ENCODE measurements at places on chromosomes 2 and 18. TPM values are rescaled to one million over a fixed set of nuclear protein-coding genes. Genes with fewer than 3 reads are reported as not detected.

GRCh38 chr2:184875212-184875611 lies 276.9 kb downstream of the ZNF804A start:
- no peaks in the 10 kb centered on the region for H3K4me1 ChIP-seq
- H3K27ac ChIP-seq, result no peak overlapping the region
- DNase-seq, result no peak
- H3K36me3 ChIP-seq, result no peaks in the 10 kb centered on the region

DNA sequence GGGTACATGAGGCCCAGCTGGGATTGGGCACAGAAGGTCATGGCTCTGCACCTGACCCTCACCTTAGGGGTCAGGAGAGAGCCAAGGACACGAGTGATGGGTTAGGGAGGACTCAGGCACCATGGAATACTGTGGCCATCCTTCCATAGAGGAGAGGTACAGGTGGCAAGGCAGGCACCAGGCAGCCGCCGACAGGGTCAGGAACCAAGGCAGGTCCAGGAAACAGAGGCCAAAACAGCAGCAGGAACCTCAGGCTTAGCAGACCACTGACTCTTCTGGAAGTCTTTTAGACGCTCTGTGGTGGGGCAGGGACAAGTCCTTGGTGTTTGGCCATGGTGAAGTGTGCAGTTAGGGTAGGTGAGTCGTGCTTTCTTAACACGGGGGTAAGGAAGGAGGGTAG lies 128.0 kb downstream of the NEDD4L start:
- DNase-seq, result no peak
- H3K27me3 ChIP-seq, result no peaks in the 10 kb centered on the region
- no peak overlapping the region for H3K4me3 ChIP-seq
- H3K4me1 ChIP-seq, result peaks cover 7% of the 10 kb centered on the region
- no peak overlapping the region for H3K27ac ChIP-seq
- H3K36me3 ChIP-seq, result no peaks in the 10 kb centered on the region

The KCNF1 gene
- total RNA-seq, result 0.24 TPM

- H3K4me1 ChIP-seq, result peaks cover 18% of the 10 kb centered on the region
- H3K27ac ChIP-seq, result 0 out of 2 replicates have a peak overlapping the region, but pooled peaks have one; percentile 15
- no peak for DNase-seq
- no peak overlapping the region for H3K4me3 ChIP-seq
- no peaks in the 10 kb centered on the region for H3K27me3 ChIP-seq
Observed at GRCh38 chr2:17756668-17757067, 2.7 kb downstream of the GEN1 start.

The MPP4 gene
- total RNA-seq, result 5.3 TPM

DNA sequence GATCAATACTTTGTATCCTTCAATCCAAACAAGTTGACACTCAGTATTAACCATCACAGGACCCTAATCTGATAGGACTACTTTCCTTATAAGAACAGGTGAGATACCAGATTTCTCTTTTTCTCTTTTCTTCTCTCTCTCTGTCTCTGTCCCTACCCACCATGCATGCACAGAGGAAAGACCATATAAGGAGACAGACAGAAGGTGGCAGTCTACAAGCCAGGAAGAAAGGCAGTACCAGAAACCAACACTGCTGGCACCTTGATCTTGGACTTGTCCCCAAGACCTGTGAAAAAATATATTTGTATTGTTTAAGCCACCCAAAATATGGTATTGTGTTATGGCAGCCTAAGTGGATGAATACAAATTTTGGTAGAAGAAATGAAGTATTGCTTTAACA lies 156.2 kb upstream of the KCNH7 start:
- no peaks in the 10 kb centered on the region for H3K4me1 ChIP-seq
- DNase-seq, result no peak
- H3K36me3 ChIP-seq, result no peaks in the 10 kb centered on the region
- no peak overlapping the region for H3K27ac ChIP-seq

DNA sequence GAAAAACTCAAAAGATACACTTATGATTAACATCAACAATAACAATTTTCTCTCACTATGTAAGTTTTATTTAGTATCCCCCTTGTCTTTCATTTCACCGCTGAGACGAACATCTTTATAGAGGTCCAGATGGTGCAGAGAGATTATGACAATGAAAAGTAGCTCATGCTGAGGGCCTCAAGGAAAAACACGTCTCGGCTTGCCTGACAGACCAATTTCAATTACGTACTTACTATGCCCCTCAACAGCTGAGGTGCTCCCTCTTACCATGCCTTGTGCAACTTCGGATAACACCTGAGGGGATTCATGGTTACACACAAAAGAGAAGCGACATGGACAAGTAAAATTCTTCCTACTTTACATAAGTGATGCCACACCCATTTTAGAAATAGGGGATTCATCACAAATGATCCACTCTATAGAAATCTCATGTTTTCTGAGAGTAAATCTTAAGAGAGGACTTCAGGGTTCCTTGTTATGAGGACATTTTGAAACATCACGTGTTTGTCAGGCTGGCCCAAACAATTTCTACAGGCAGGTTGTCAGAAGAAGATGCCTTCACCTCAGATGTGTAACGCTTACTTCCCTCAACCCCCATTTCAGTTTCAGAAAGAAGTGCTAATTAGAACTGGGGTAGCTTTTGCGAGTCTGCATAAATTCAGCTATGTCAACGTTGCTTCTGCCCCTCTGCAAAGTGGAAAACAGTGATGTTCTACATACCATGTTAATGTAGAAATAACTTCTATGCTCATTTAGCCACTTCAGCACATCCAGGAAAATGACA lies 191.4 kb downstream of the NRXN1 start:
- no peaks in the 10 kb centered on the region for H3K4me1 ChIP-seq
- H3K27ac ChIP-seq, result no peak overlapping the region
- H3K36me3 ChIP-seq, result no peaks in the 10 kb centered on the region
- no peaks in the 10 kb centered on the region for H3K27me3 ChIP-seq

DNA sequence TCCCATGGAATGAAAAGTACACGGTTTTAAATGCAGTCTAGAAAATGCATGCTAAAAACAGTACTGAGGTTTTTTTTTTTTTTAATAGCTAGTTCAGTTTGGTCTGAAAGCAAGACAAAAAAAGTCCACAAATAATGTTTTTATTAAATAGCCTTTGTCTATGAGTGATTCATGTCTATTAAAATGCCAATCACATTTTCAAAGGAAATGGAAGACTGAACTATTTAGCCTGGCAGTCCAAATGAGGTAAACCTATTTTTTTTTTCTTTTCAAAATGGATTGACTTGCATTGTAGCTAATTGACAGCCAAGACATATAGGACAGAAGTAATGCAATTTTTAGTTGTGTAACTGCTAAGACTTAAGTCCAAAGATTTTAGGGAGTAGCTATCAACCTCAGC lies 90.3 kb downstream of the LRP1B start:
- DNase-seq, result no peak
- no peak overlapping the region for H3K27ac ChIP-seq
- no peaks in the 10 kb centered on the region for H3K36me3 ChIP-seq
- no peaks in the 10 kb centered on the region for H3K27me3 ChIP-seq

GRCh38 chr2:113906647-113907046 lies 16.8 kb downstream of the ACTR3 start:
- no peak overlapping the region for H3K27ac ChIP-seq
- no peak overlapping the region for H3K4me3 ChIP-seq
- H3K4me1 ChIP-seq, result no peaks in the 10 kb centered on the region
- no peaks in the 10 kb centered on the region for H3K27me3 ChIP-seq
- peaks cover 43% of the 10 kb centered on the region for H3K36me3 ChIP-seq

- no peaks in the 10 kb centered on the region for H3K36me3 ChIP-seq
- H3K27me3 ChIP-seq, result no peaks in the 10 kb centered on the region
- no peak overlapping the region for H3K4me3 ChIP-seq
Observed at GRCh38 chr2:95390272-95390880, 12.1 kb upstream of the FAHD2A start.

The RAPGEF4 gene
- 0.13 TPM for total RNA-seq

The REG1B gene
- not detected for total RNA-seq

DNA sequence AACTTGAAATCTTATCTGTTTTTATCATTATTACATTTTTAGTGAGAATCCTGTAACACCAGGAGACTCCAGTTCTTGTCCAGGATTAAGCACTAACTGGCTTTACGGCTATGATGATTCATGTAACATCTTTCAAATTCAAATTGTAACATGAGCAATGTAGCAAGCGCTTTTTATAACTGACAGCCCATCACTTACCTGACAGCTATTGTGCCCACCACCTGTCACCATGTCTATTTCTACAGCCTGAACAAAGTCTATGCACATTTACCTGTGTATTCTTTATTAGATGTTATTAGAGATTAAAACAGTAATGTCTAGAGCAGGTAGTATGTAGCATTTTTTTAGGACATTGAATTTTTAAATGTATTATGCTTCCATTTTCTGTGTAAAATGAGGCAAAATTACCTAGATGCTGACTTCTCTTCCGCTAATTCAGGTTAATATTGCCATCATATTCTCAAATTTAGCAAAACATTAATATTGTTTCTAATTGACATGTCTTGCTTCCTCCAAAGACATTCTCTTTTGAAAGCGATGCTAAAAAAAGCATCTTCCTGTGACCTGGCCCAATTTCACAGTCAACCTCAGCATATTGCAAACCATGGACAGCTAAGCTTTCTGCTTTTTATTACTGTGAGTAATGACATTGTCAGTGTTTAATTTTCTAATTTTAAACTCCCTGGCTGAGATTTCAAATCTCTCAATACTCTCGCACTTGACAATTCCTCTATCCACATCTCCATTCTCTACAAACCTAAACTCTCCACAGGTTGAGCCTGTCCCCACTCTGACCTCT lies 37.8 kb downstream of the RIT2 start:
- no peak overlapping the region for H3K4me3 ChIP-seq
- H3K36me3 ChIP-seq, result no peaks in the 10 kb centered on the region
- no peaks in the 10 kb centered on the region for H3K27me3 ChIP-seq
- no peak for DNase-seq
- H3K4me1 ChIP-seq, result no peaks in the 10 kb centered on the region
- H3K27ac ChIP-seq, result no peak overlapping the region

The DNER gene
- 0.05 TPM for total RNA-seq

- H3K27me3 ChIP-seq, result no peaks in the 10 kb centered on the region
- H3K27ac ChIP-seq, result no peak overlapping the region
- no peak overlapping the region for H3K4me3 ChIP-seq
- H3K4me1 ChIP-seq, result no peaks in the 10 kb centered on the region
Observed at GRCh38 chr2:130720528-130720927, 8.3 kb upstream of the GPR148 start.

- no peaks in the 10 kb centered on the region for H3K27me3 ChIP-seq
- peaks cover 94% of the 10 kb centered on the region for H3K4me1 ChIP-seq
- H3K27ac ChIP-seq, result peak overlapping the region; percentile 97
- peak overlapping the region; percentile 30 for H3K4me3 ChIP-seq
- peak; percentile 90 for DNase-seq
Observed at GRCh38 chr18:61949946-61950345, 57.1 kb upstream of the RNF152 start.

GRCh38 chr18:26298107-26298506 lies 71.9 kb downstream of the TAF4B start:
- no peak overlapping the region for H3K4me3 ChIP-seq
- no peaks in the 10 kb centered on the region for H3K36me3 ChIP-seq
- H3K27ac ChIP-seq, result no peak overlapping the region
- no peaks in the 10 kb centered on the region for H3K27me3 ChIP-seq
- no peak for DNase-seq

The TBR1 gene
- total RNA-seq, result 0.03 TPM

DNA sequence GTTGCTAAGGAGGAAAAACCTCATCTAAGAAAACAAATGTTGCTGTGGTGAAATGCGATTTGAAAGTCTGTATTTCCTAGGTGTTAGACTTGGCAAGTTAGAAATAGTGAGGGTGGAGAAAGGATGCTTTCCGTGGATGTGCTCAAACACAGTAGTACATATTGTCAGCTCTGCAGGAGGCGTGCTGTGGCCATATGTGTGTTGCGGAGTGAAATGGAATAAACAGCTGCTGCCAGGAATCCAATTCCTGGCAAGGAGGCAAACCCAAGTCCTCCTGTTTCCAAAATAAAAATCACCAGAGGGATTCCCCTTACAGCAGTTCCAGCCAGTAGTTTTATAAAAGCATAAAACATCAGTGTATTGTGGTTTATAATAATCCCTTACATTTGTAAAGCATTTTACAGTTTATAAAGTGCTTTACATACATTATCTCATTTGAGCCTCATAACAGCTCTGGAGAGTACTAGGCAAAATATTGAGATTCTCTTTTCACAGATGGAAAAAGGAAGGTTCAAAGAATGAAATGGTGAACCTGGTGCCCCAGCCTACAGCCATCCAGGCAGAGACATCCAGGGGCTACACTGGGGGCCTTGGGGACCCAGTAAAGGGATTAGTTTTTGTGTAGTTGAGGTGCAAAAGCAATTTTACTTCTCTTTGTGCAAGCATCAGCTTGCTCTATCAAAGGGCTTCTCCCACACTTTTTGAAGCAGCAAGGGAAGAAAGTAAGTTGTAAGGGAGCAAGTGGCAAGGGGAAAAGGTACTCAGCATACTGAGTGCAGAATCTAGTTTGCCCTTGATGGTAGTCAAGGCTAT lies 206.0 kb downstream of the AGPS start:
- H3K27me3 ChIP-seq, result no peaks in the 10 kb centered on the region
- no peaks in the 10 kb centered on the region for H3K4me1 ChIP-seq
- no peaks in the 10 kb centered on the region for H3K36me3 ChIP-seq
- H3K27ac ChIP-seq, result no peak overlapping the region

GRCh38 chr2:10500601-10501361 lies 52.7 kb upstream of the ODC1 start:
- H3K27ac ChIP-seq, result no peak overlapping the region
- no peaks in the 10 kb centered on the region for H3K36me3 ChIP-seq
- peaks cover 27% of the 10 kb centered on the region for H3K4me1 ChIP-seq
- peak; percentile 42 for DNase-seq
- no peak overlapping the region for H3K4me3 ChIP-seq
- no peaks in the 10 kb centered on the region for H3K27me3 ChIP-seq

- H3K36me3 ChIP-seq, result no peaks in the 10 kb centered on the region
- DNase-seq, result no peak
- no peaks in the 10 kb centered on the region for H3K27me3 ChIP-seq
- no peak overlapping the region for H3K27ac ChIP-seq
Observed at GRCh38 chr2:62460175-62460574, 45.8 kb downstream of the TMEM17 start.

The SPEG gene
- 0.44 TPM for total RNA-seq

GRCh38 chr2:240992572-240993291 lies 5.7 kb upstream of the SNED1 start:
- no peaks in the 10 kb centered on the region for H3K27me3 ChIP-seq
- peaks cover 39% of the 10 kb centered on the region for H3K4me1 ChIP-seq
- no peak for DNase-seq
- H3K4me3 ChIP-seq, result no peak overlapping the region

Data from SJSA1 (cell line).